ENCODE measurements at places on chromosomes 13 and 19. TPM values are rescaled to one million over a fixed set of nuclear protein-coding genes. Genes with fewer than 3 reads are reported as not detected.

- no peak for DNase-seq
These were observed 295.8 kb downstream of the COG6 start for GRCh38 chr13:39951301-39951700.

YJEFN3 gene
- 18.2 TPM for total RNA-seq

DNA sequence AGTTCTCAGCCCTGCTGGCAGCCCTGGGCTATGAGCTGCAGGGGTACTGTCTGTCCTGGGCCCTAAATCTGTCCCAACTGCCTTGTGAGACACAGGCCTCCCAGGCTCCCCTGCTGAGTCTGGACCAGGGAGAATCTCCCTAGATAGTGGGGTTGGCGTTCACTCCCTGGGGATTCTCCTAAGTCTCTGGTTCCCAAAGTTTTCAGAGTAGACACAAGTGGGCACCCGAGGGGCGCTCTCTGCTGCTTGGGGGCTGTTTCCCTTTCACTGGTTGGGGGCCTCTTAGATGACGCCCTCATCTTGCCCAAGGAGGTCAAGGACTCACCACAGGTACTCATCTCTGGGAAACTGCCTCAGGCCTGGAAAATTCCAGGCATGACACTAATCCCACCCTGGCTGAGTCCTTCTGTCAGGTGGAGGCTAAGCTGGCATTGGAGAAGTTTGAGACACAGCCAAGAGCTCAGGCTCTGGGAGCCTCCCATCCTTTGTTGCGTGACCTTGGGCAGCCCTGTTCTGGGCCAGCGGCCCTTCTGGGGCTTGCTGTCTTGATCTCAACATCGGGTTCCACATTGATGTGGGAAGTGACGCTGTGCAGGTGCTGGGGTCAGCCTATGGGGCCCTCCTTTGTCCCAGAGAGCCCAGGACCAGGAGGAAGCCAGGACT, 3.9 kb downstream of the RPL18A start:
- DNase-seq: no peak

DNA sequence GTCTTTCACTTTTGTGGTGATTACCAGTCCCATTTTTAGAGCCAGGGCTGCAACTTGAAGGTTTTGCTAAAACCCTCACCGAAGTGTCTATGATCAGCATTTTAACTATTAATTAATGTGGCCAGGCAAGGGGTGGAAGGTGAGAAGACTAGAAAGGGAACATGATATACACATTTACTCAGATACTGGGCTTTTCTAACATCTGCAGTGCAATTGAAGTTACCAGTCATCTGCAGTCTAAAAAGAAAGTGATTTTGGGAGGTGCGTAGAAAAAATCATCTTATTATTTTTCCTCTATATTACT, 481 bp downstream of the ALOX5AP start:
- DNase-seq: no peak

DNA sequence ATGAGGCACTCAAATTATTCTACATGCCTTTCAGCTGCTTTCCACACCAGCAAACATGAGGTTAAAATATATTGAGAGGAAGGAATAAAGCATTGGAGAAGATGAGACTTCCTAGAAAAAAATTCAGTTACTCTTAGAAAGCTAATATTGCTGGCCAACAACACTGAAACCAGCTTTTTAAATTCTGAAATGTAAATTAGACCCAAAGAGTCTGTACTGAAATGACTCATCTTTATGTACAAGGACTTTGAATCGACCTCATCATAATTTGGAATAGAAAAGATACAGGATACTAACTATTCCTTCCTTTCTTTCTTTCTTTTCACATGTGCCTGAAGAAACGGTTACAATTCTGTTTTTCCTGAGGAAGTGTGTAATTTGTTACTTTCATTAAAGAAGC, 6.5 kb upstream of the HSPH1 start:
- no peak for DNase-seq

DNA sequence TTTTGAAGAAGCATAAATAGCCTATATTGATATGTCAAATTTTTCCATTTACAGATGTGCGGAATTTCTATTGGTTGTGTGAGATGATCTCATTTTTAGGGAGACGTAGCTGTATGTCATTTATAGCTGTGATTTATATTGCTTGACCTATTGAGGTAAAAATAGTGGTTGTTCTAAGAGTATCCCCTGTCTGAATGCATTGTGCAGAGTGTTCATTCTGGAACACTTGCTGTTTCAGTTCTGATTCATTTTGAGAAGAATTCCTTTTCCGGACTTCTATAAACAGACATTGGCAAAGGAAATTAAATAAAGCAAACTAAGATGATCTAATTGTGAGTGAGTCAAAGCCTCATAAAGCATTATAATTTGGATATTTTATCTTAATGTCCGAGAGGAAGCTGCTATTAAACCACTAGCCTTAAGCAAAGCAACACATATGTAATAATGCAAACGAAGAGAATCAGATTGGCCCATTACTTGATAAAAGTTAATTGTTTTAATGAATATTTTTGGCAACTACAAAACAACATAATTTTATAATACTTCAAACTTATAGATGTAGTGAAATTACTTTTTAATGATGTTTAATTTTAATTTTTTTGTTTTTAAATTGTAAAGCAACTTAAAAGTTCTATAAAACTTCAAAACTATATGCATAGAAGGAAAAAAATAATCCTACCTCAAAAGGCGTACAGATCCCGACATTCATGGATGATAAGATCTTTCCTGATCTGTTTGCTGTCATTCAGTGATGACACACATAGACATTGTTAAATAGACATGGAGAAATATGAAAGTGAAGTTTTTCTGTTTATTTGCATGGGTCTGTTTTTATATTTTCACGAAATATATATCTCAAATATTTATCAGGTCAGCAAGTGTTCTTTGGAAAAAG, 942.6 kb upstream of the SLC10A2 start:
- no peak for DNase-seq

ZNF181 gene
- total RNA-seq: 7.7 TPM

ETV2 gene
- 1.7 TPM for total RNA-seq

GRCh38 chr13:49587311-49587847, 2.0 kb upstream of the RCBTB1 start:
- DNase-seq: no peak

- DNase-seq: no peak
These were observed 7.7 kb downstream of the ATP7B start for GRCh38 chr13:52003541-52003940.

NRTN gene
- total RNA-seq: 2.7 TPM

DNA sequence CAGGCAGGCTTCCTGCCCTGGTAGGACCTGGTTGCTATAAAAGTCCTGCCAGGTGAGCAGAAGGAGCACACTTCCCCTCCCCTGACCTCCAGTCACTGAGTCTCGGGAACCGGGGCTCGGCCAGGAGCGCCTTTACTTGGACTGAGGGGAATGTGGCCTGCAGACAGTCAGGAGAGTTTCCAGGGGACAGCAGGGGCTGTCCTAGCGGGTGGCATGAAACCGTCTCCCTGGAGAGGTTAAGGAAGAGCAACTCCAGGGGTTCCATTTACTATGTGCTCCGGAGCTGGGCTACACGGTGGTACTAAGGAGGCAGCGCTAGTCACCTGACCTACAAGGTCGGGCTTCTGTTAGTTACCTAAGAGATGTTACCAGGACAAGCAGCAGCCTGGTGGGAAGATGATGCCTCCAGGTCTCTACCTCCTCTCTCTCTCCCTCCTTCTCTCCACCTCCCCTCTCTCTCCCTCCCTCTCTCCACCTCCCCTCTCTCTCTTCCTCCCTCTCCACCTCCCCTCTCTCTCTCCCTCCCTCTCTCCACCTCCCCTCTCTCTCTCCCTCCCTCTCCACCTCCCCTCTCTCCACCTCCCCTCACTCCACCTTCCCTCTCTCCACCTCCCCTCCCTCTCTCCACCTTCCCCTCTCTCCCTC, 4.1 kb upstream of the CNOT3 start:
- DNase-seq: no peak

GRCh38 chr19:19488875-19489690, 26.3 kb downstream of the TSSK6 start:
- DNase-seq: peak; percentile 88

DNA sequence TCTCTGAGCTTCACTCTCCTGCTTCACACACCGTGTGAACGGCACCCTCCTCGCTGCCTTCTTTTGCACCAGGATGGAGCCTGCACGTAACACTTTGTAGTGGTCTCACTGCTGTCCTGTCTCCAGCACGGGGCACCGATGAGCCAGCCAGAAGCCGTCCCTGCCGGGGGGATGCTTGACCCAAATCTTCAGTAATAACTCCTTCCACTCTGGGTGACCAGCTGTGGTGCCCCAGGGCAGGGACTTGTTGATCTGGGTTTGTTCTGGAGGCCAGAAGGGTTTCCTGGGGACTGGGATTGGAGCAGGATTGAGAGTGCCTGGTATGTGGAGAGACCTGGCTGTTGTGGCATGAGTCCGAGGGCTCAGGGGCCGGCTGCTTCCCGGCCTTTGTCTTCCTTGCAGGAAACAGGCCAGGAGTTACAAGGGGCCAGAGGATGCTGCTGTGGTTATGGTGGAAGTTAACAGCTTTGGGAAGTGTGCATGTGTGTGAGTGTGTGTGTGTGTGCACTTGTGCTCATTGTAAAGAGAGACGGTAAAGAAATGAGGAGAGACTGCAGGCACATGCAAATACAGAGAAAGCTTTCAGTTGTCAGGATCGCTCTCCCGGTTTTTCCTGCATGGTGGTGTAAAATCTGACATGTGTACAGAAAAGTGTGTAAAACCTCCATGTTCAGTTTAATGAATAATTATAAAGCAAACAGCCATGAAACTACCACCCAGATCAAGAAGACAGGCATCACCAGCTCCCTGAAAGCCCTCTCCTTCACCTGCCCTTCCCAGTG, 18.9 kb downstream of the PAK4 start:
- no peak for DNase-seq

- no peak for DNase-seq
These were observed 26.5 kb downstream of the PIP5K1C start for GRCh38 chr19:3673506-3674439.

TNFSF9 gene
- 6.3 TPM for total RNA-seq

DNA sequence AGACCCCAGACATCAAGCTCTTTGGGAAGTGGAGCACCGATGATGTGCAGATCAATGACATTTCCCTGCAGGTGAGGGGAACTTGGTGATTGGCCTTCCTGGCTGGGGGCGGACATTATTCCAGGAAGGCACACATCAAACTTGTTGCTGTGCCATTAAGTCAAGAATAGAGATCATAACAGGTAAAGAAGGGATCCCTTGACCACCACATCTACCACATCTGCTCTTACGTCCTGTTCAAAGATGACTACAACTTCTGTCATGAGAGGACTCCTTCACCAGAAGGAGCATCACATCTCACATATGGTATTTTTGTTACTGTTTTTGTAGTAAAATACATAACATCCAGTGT, 1.1 kb downstream of the RPS5 start:
- no peak for DNase-seq

DNA sequence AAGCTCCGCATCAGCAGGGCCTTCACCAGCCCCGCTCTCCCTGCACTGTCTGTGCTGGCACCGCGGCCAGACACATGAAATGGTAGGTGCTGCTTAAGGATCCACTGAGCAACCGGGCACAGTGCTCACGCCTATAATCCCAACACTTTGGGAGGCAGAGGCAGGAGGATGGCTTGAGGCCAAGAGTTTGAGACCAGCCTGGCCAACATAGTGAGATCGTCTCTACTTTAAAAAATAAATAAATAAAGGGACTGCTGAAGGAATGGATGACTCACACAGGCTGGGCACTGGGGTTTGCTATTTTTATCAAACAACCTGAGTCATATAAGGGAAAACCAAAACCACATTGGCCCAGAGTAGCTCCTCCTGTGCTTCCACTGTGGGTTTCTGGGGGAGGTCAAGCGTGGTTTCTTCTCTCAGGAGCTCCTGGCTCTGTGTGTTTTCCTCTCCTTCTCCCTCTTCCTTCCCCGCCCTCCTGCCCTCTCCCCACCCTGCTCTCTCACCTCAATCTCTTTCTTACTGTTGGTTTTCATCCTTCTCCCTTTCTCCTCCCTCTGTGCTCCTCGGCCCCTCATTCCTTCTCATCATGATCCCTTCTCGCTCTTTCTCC, 21.3 kb downstream of the VRK3 start:
- peak; percentile 41 for DNase-seq

DNA sequence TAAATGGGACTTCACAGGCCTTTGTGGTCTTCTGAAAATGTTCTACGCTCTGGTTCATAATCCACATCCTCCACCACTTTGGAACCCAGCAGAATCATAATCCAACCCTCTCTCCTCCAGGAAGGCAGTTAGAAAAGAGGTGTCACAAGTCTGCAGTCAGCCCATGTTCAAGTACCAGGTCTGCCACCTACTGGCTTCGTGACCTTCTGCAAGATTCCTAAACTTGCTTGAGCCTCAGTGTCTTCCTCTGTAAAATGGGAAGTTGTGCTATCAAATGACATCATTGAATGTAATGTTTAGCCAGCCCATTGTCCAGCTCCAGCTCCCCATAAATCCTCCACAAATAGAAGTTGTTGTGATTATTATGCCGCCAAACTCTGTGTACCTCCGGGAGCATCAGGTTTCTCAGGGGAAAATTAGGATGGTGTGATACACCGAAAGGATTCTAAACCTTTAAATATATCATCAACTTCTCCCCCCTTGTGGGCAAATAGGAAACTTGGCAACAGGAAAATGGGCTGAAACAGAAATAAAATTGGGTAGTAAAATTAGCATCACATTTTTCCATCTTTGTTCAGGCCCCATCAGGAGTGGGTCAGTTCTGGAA, 109.7 kb downstream of the NUFIP1 start:
- peak; percentile 14 for DNase-seq

DNA sequence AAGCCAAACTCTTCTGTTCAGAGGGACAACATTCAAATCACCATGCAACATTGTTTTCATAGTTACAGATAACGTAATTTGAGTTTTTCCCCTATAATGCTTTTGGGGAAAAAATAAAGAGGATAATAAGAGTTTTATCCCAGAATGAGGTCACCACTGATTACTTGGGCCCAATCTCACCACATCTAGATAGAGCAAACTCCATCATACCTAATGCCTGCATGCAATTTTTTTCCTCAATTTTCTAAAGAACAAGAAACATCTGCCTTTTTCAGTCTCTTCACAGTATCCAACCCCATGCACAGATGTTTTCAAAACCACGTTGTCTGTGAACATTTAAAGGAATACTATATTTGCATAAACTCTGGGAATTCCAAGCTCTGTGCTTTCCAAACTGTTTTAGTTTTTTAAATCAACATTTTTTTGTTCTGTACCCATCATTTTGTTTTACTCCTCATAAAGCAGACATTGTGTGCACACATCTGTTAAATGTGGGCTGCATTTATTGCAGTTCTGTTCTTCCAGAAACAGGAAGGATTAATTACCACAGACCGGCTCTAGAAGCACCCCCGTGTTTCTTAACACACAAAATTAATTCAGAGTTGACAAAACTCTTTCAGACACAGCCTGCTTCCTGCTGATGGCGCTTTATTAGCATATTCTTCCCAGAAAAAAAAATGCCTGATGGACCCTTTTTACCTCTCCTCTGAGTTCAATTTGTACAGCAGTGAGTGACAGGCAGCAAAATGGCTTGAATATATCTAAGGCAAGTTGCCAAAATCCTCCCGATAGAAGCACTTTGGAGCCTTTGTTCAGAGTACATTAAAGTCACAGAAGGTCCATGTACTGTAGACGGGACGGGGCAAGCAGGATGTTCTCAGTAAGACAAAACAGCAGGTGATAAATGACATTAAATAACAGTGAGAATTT, 1171.9 kb downstream of the EFNB2 start:
- no peak for DNase-seq

RUVBL2 gene
- total RNA-seq: 83.4 TPM

RNF225 gene
- total RNA-seq: 0.58 TPM
